ENCODE measurements at places on chromosomes 1 and 21.

GRCh38 chr1:48044311-48044710 is 47.1 kb upstream of the TRABD2B start:
- no peak for DNase-seq

DNA sequence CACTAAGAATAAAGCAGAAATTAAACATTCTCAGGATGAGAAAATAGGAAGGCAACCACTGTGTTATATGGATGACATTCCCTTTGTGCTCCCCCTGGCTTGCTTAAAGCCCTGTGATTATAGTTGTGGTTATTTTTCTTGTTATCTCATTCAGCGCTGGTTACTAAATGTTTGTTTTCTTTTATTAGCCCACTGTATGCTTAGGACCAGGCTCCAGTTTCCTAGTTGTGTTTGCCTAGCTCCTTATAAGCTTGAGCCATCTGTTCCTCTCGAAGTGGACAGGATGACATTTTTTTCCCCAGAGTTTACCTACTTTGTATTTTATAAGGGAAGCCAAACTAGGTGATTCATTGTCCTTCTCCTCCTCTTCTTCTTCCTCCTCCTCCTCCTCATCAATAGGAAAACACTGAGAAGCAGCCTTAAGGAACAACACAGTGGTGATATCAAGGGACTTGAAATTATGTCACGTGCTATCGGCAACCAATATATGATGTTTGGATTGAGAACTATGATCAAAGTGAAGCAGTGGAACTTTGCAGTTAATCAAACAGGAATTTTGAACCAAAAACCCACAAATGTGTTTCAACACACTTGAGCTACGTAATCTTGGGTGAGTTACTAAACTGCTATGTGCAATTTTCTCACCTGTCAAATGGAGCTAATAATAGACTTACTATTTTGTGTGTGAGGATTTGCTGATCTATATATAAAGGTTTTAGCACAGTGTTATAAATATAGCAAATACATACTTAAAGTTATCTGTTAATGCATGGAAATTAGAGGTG is 35.1 kb upstream of the RGS7 start:
- DNase-seq: no peak

DNA sequence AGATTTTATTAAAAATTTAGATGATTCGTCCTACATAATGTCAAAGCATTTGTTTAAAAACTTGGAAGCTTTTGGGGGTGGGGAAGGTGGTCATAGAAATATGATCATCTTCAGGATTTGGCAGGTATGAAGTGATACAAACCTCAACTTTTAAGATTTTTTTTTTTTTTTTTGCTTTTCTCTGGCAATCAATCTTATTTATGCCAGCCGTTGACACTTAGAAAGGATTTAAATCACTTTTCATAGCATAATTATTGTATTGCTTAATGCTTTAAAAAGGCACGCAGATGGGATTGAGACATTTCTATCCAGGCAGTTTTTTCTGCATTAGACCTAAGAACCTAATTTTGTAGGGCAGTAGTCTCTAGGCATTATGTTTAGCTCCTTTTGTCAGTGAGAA is 19.7 kb downstream of the MRPS6 start:
- DNase-seq: no peak

DNA sequence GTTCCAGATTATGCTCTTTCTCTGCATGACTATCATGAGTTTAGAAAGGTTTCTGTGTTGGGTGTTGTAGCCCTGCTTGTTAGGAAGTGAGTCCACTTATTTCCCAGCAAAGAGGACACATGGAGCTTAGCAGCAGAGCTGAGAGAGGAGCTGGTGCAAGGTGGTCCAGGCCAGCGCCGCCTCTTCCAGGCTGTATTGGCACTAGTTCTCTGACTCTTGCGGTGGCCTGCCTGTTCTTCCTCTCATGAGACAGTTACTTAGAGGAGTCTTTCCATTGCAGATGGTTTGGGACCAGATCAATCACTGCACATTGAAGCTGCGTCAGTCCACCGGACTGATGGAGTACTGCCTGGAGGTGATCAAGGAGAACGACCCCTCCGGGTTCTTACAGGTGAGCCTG is 38.0 kb downstream of the TRIM67 start:
- DNase-seq: no peak

- no peak for DNase-seq
These were observed 27.6 kb upstream of the MAP3K7CL start for GRCh38 chr21:29102791-29103257.

DNA sequence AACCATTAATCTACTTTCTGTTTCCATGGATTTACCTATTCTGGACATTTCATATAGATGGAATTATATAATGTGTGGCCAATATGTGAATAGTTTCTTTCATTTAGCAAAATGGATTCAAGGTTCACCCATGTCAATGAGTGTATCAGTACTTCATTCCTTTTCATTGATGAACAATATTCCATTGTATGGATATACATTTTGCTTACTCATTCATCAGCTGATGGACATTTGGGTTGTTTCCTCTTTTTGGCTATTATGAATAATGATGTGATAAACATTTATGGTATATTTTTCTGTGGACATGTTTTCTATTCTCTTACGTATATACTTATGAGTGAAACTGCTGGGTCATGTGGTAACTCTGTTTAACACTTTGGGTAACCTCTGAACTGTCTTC is 97.8 kb downstream of the SCMH1 start:
- no peak for DNase-seq

DNA sequence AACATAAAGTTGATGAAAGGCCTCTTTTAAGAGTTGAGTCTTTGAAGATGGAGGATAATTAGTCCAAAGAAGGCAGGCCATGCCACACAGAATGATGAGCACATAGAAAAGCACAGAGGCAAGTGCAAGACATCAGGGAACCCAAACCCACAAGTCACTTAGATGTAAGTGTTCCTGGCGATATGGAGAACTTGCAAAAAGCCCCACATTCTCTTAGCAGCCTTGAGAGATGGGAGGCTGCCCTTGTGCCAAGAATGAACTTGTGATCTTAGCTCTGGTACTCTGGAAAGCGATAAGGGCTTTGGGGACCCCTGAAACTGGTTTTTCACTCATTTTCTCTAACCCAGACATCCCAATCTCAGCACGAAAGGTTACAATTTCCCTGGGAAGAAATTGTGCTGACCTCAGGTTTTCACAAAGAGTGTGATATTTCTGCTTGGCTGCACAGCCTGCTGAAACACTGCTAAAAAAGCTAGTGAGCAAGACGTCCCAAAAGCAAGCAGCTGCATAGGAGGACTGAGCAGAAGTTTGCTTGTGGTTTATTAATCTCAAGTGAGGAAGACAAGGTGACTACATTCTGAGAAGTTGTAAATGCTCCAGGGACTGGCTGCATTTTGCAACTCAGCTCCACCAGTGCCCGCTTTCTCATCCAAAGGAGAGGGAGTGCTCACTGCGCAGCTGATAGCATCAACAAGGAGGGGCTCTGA is 496.9 kb upstream of the CAMK1G start:
- no peak for DNase-seq
